ENCODE measurements at places on chromosomes 12 and 14. TPM values are rescaled to one million over a fixed set of nuclear protein-coding genes. Genes with fewer than 3 reads are reported as not detected.

- H3K27me3 ChIP-seq: no peaks in the 10 kb centered on the region
- H3K4me1 ChIP-seq: peaks cover 64% of the 10 kb centered on the region
- DNase-seq: no peak
- H3K4me3 ChIP-seq: no peak overlapping the region
Measured at GRCh38 chr14:59438195-59438647, 27.0 kb downstream of the GPR135 start.

- H3K4me3 ChIP-seq: peak overlapping the region; percentile 81
- no peaks in the 10 kb centered on the region for H3K27me3 ChIP-seq
- peaks cover 44% of the 10 kb centered on the region for H3K4me1 ChIP-seq
- peak; percentile 69 for DNase-seq
Measured at GRCh38 chr12:56158926-56159461, 835 bp downstream of the MYL6 start.

DNA sequence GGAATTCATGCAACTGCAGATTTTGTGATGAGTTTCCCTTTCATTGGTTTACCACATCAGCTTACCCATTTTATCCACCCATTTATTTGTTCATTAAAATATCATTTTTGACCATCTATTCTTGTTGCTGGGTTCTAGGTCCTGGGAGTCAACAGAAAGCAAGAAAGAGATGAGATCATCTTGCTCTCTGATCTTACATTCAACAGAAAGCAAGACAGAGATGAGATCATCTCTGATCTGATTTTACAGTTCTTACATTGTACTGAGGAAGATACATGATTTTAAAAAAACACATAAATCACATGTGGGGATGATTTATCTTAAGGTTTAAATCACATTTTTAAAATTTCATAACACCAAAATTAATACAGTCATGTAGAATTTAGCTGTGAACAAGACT, 2.3 kb downstream of the TAS2R46 start:
- H3K4me1 ChIP-seq: no peaks in the 10 kb centered on the region
- no peaks in the 10 kb centered on the region for H3K36me3 ChIP-seq
- H3K27me3 ChIP-seq: no peaks in the 10 kb centered on the region
- H3K4me3 ChIP-seq: no peak overlapping the region
- no peak overlapping the region for H3K27ac ChIP-seq

DNA sequence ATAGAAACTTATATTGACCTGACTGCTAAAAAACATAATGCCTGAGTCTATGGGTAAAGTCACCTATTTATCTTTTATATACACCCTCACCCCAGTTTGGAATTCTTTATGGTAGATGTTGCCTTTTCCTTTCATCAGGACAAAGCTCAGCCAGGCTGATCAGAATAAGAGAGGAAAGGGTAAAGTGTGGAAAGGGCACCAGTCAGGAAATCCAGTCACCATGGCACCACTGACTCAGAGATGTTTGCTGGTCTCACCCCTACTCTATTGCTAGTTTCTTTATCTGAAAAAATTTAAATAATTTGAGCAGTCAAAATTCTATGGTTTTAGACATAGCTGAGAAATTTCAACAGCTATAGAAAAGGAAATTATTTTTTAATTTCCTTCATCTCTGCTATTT, 49.2 kb upstream of the SSTR1 start:
- H3K4me3 ChIP-seq: no peak overlapping the region
- no peaks in the 10 kb centered on the region for H3K4me1 ChIP-seq
- H3K27me3 ChIP-seq: no peaks in the 10 kb centered on the region
- no peak for DNase-seq

- no peak for DNase-seq
- H3K36me3 ChIP-seq: no peaks in the 10 kb centered on the region
- H3K4me3 ChIP-seq: no peak overlapping the region
- H3K27ac ChIP-seq: no peak overlapping the region
- no peaks in the 10 kb centered on the region for H3K27me3 ChIP-seq
Measured at GRCh38 chr14:31962920-31963319, 114.2 kb upstream of the ARHGAP5 start.

DNA sequence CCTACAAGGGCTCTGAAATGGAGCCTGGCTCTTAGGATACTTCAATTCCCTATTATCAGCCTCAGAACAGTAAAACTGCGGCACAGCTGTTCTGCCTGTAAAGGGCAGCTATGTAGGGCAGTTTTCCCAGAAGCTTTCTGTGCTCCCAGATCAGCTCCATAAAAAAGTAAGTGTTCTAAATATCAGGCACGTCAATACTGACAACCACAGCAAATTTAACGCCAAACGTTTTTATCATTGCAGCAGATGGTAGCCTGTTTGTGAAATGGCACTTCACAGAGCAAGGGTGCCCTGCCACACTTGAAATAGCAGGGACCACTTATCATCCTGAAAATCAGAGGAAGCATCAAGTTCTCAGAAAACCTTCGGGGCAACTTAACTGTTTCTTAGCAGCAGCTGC, 54.8 kb upstream of the PTHLH start:
- H3K4me3 ChIP-seq: no peak overlapping the region
- H3K36me3 ChIP-seq: no peaks in the 10 kb centered on the region
- no peaks in the 10 kb centered on the region for H3K27me3 ChIP-seq
- no peak for DNase-seq
- H3K27ac ChIP-seq: no peak overlapping the region

GRCh38 chr14:88507208-88507607, 47.6 kb downstream of the PTPN21 start:
- H3K4me3 ChIP-seq: no peak overlapping the region
- no peak overlapping the region for H3K27ac ChIP-seq
- no peak for DNase-seq
- H3K27me3 ChIP-seq: no peaks in the 10 kb centered on the region
- H3K36me3 ChIP-seq: peaks cover 17% of the 10 kb centered on the region
- no peaks in the 10 kb centered on the region for H3K4me1 ChIP-seq

Gene SLC38A6
- total RNA-seq: 25.6 TPM

Gene STAB2
- total RNA-seq: not detected

Data from thoracic aorta (tissue), 2 donors.